ENCODE measurements at places on chromosomes 13 and 19.

DNA sequence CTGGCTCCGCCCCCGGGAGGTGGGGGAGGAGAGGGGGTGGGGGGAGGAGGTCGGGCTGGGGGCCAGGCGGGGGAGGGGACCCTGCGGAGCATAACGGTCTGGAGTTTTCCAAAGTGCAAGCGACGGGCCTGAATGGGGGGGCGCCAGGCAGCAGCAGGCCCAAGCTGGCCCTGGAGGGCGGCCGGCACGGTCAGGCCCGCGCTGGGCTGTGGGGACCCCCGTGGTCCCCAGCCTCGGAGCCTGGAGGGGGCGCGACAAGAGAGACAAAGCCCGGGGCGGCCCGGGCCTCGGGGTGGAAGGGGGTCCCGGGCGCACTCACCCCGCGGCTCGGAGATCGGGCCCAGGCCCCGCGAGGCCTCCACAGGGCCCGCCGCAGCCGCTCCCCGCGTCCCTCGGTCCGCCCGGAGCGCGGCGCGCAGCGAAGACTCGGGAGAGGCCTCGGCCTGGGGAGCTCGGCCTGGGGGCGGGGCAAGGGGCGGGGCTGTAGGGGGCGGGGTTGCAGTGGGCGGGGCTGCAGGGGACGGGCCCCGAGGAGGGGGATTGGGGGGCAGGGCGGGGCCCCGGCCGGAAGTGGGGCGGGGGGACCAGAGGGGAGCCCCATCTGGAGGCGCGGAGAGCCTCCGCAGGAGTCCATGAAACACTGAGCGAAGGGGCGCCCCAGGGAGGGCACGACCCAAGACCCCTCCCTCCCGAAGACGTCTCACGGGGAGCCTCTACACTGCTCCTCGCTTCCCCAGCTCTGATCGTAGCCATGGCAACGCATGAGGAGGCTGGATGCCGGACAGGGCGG, 47.6 kb downstream of the PTPRS start:
- H3K36me3 ChIP-seq = no peaks in the 10 kb centered on the region
- peaks cover 60% of the 10 kb centered on the region for H3K4me1 ChIP-seq
- peaks cover 8% of the 10 kb centered on the region for H3K27me3 ChIP-seq
- peak overlapping the region; percentile 87 for H3K27ac ChIP-seq

DNA sequence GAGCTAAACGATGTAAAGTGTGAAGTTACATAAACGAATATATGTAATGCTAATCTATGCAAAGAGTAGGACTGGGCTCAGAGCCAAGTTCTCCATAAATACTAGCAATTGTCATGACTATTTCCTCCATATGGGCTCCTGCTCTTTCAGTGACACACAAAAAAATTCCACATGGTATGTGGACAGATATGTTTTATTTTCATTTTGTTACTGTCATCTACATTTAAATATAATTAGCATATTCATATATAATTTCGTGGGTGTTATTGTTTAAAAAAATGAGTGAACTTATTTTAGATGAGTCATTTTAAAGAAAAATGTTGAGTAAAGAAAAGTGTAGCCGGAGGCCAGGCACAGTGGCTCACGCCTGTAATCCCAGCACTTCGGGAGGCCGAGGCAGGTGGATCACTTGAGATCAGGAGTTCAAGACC, 5.0 kb upstream of the IGSF23 start:
- H3K36me3 ChIP-seq = no peaks in the 10 kb centered on the region
- H3K27me3 ChIP-seq = no peaks in the 10 kb centered on the region
- no peak for DNase-seq
- peaks cover 8% of the 10 kb centered on the region for H3K4me1 ChIP-seq
- no peak overlapping the region for H3K27ac ChIP-seq

DNA sequence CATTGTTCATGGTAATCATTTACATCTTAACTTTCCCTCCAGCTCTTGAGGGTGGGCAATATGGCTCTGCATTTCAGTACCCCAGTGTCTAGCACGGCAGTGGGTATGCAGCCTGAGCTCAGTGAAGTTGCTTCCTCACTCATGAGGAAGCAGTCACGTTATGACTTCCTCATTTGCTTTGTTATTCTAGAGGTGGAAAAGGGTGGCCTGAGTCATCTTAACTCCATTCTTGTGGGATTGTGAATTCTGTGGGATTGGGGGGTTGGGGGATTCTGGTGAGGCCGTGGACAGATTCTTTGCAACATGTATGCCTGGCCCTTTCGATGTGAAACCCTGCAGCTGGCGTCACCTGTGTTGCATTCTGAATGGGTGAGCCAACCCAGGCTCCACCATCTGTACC, 406.7 kb upstream of the ZNF507 start:
- no peaks in the 10 kb centered on the region for H3K36me3 ChIP-seq
- H3K4me1 ChIP-seq = no peaks in the 10 kb centered on the region
- H3K27me3 ChIP-seq = no peaks in the 10 kb centered on the region
- DNase-seq = no peak

DNA sequence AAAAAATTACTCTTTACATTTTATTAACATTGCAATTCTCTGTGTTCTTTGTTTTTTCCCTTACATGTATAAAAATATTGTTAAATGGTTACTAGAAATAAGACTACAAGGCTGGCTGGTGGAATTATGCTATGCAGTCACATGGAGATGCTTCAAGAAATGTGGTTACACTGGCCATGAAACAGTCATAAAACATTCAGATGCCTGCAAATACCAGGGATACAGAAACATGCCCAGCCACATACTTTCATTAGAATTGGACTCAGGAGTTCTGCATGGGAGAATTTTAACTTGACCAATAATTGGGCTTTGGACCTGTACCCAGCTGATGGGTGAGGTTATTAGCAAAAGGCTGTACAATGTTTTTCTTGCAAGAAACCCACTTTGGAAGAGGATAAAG, 1407.7 kb upstream of the SLC10A2 start:
- H3K4me3 ChIP-seq = no peak overlapping the region
- DNase-seq = no peak
- H3K27ac ChIP-seq = no peak overlapping the region
- no peaks in the 10 kb centered on the region for H3K36me3 ChIP-seq
- no peaks in the 10 kb centered on the region for H3K4me1 ChIP-seq
- H3K27me3 ChIP-seq = no peaks in the 10 kb centered on the region

DNA sequence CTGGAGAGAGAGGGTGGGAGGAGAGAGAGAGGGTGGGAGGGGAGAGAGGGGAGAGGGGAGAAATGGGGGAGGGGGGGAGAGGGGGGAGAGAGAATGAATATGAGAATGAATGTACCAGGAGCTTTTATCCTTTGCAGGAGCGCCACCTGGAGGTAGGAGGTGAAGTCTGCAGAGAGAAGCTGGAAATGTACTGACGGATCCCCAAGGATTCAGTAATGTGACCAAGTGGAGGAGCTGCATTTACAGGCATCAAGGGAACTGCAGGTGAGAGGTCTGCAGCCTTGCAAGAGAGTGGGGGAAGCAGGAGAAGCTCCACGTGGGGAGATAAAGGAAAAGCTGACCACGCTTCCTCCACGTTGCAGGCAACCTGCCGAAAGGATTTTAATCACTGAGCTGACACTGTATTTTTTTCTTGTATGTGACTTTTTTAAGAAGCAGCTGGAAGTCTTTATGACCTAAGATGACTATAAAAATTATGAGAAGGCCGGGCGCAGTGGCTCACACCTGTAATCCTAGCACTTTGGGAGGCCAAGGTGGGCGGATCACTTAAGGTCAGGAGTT, 33.7 kb downstream of the VSTM1 start:
- no peaks in the 10 kb centered on the region for H3K36me3 ChIP-seq
- H3K27ac ChIP-seq = no peak overlapping the region
- no peaks in the 10 kb centered on the region for H3K4me1 ChIP-seq
- peaks cover 25% of the 10 kb centered on the region for H3K27me3 ChIP-seq

GRCh38 chr19:13817615-13818371, 22.6 kb downstream of the ZSWIM4 start:
- H3K4me3 ChIP-seq = peak overlapping the region; percentile 41
- peak; percentile 80 for DNase-seq
- H3K36me3 ChIP-seq = peaks cover 13% of the 10 kb centered on the region
- H3K4me1 ChIP-seq = peaks cover 16% of the 10 kb centered on the region
- no peak overlapping the region for H3K27ac ChIP-seq

GRCh38 chr19:56097306-56097705, 23.8 kb downstream of the ZNF787 start:
- no peaks in the 10 kb centered on the region for H3K4me1 ChIP-seq
- H3K27ac ChIP-seq = no peak overlapping the region
- H3K36me3 ChIP-seq = peaks cover 47% of the 10 kb centered on the region
- no peak overlapping the region for H3K4me3 ChIP-seq
- DNase-seq = no peak

- no peaks in the 10 kb centered on the region for H3K27me3 ChIP-seq
- H3K27ac ChIP-seq = no peak overlapping the region
- no peak overlapping the region for H3K4me3 ChIP-seq
- H3K4me1 ChIP-seq = peaks cover 12% of the 10 kb centered on the region
These were observed 25.6 kb upstream of the NDFIP2 start for GRCh38 chr13:79455331-79455730.

Data from suprapubic skin (tissue), 4 donors.